ENCODE measurements at places on chromosomes 16 and 17. TPM values are rescaled to one million over a fixed set of nuclear protein-coding genes. Genes with fewer than 3 reads are reported as not detected.

Gene YPEL3
- polyA plus RNA-seq = 76.9 TPM

Gene ZSCAN10
- polyA plus RNA-seq = not detected

Gene CCL7
- not detected for polyA plus RNA-seq

Gene DGKE
- polyA plus RNA-seq = 16.6 TPM

Gene ATP2A1
- 0.54 TPM for polyA plus RNA-seq
